ENCODE measurements at places on chromosomes 6 and 20.

GRCh38 chr6:49607391-49607982 is 29.2 kb downstream of the RHAG start:
- no peak for DNase-seq

GRCh38 chr6:101760843-101761621 is 367.5 kb downstream of the GRIK2 start:
- DNase-seq: no peak

DNA sequence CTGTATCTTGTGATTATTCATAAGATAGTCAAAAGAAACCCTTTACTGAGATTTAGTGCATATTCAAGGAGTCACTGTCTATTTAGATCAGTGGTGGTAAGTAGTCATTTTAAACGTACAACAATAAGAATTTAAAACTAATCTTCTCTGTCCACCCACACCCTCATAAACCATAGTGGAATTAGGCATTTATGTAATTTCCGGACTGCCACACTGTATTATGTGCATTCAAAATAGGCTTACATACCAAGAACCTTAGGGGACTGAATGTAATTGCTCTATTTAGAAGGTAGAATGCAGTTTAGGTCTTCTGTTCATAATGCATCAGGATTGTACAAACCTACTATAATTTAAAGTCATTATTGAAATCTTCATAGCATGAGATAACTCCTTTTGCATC is 685.4 kb downstream of the TENT5A start:
- DNase-seq: no peak

DNA sequence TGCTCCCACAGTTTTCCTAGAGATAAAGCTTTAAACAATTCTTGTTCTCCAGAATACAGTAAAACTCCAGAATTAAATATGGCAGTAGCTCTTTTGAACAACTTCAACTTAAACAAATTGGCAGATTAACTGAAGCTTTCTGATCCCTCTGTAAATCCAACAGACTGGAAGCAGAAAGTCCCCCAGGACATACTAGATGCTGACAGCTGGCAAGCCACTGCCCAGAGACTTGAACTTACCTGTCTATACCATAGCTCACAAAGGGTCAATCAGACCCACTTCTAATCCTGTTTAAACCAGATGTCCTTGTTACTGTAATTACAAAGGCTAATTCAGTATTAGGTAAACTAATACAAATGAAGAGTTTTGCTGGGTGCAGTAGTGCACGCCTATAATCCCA is 12.3 kb downstream of the GPLD1 start:
- no peak for DNase-seq

DNA sequence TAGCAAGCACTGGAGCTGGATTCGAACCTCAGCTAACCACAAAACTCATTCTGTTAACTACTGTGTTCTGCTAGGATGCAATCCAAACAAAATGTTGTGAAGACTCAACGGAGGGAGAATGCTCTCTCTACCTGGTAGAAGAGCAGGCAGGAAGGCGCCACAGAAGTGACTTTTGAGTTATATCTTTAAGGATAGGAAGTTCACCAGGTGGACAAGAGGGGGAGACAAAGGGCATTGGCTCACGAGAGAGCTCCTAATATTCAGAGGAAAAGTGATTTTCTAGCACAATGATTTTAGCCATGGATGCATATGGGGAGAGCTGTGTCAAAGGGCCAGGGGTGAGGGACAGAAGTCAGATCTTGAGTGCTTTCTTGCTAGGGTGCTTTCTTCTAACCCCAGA is 108.4 kb upstream of the MAFB start:
- DNase-seq: no peak

DNA sequence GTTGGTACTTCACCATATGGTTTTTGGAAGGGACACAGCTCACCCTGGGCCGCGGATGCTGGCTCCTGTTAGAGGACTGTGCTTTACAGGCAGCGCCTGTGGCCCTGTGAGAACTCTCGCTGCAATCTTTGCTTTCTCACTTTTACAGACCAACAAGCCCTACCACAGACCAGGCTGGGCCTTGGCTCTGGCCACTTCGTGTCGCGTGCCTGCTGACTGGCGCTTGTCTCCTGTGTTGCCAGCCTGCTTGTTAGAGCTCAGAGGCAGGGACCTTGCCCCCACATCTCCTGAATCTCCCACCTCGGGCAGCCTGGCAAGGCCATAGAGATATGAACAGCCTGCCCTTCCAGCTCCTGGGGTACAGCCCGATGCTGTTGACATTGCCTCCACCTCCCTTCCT is 56.1 kb downstream of the SYNJ2 start:
- DNase-seq: no peak

DNA sequence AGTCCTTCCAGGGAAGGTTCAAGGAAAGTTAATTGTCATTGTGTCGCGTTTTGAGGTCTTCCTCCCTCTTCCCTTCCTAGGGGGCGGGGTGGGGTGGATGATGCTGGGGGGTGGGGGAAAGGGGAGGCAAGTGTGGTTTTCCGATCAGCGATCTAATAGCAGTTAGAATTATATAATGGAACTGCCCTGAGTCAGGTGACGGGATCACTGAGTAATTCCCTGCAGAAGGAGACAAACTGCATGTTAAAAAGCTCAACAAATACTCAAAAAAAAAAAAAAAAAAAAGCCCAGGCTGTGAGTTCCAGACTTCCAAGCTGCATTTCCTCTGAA is 240.4 kb downstream of the PHACTR1 start:
- DNase-seq: no peak
